Fibroblast of skin of back (primary cell): ENCODE measurements at places on chromosomes 3 and 15.

DNA sequence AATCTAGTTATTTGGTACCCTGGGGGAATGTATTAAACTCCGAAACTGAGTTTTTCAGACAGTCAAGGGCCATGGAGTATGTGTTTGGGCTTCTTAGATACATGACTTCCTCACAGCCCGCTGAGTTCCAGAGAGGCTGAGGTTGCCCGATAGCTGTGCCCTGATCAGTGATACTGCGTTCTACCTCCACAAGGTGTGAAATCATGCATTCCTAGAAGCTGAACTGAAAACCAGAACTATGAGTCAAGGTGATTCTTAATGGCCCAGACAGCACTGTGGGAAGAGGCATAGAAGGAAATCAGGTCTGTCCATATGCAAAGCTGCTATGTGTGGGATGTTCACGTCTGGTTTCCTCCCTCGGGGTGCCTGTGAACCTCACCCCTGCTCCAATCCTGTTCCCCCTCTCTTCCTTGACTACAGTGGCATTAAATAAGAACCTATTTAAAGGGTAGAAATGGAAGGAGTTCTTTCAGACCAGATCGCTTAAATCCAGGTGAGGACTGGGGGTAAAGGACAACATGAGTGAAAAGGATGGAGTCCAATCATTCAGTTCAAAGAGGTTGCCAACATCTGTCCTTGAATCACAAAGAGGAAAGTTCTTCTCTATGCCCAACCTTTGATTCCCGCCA, 74.3 kb downstream of the MYO1E start:
- DNase-seq, result no peak

GRCh38 chr3:159356606-159357005, 554.8 kb downstream of the MFSD1 start:
- no peak for DNase-seq

- no peak for DNase-seq
Measured at GRCh38 chr15:81118361-81118760, 15.7 kb upstream of the CFAP161 start.

GRCh38 chr15:70498096-70498626, 265.2 kb downstream of the UACA start:
- no peak for DNase-seq

DNA sequence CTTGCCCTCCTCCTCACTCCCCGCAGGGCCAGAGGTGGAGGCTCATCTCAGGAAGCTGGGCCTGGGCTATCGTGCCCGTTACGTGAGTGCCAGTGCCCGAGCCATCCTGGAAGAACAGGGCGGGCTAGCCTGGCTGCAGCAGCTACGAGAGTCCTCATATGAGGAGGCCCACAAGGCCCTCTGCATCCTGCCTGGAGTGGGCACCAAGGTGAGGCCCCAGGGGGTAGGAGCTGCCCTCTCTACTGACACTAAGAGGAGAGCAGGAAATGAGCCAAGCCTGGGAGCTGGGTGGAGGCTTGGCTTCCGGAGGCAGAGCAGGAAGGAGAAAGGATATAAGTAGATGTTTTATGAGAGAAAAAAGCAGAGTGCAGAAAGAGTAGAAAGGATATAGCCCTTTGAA, 4.9 kb downstream of the OGG1 start:
- no peak for DNase-seq

GRCh38 chr15:41061667-41062066, 54.4 kb downstream of the INO80 start:
- no peak for DNase-seq

DNA sequence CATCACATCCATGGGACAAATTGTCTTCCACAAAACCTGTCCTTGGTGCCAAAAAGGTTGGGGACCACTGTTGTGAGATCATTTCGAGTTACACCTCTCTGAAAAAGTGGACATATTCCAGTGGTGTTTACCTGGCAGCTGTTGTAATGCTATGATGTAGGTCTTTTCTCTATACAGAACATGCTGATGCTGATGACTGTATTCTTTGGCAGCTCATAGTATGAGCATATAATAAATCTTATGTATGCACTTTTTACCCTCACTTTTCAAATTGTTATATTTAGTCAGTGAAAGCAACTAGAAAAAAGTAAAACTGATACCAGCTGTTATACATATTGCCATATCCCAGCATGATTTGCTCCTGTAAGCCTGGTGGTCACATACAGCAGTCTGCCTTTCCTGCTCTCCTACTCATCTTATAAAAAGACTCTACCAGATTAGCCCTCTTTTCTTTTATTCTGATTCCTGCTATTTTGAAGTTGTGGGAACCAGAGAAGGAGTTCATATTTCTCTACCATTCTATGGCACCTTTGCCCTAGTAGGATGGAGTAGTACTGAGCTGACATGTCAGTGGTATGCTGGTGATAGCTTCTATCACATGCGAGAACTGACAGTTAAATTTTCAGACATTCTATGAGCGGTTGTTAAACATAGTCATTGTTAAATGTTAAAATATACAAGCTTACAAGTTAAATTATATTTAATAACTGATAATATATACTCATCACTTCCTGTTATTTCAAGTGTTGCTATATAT, 128.7 kb downstream of the FNDC3B start:
- DNase-seq, result no peak

- DNase-seq, result no peak
Measured at GRCh38 chr3:188360364-188360881, 206.5 kb downstream of the LPP start.

DNA sequence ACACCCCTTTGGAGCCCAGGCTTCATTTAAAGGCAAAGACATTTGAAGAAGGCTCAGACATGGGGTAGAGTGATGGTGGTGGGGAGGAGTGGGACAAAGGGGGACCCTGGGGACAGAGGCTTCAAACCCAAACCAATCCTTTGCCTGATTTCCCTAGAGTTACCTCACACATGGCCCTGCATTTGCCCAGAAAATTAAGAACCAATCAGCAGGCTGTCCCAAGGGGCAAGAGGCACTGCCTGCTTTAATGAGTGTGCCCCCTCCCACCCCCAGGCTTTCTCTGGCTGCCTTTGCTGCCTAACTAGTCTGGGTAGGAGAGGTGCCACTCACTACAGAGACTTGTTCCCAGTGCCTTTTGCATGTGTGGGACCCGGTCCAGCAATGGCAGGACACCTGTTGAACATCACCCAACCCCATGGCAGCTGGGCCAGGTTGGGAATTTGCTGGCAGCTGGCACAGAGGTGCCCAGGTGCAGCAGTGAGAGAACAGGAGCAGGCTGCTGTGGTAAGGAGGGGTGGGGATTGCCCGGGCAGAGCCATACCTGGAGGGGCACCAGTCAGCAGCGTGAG, 38.4 kb downstream of the CCDC33 start:
- no peak for DNase-seq

DNA sequence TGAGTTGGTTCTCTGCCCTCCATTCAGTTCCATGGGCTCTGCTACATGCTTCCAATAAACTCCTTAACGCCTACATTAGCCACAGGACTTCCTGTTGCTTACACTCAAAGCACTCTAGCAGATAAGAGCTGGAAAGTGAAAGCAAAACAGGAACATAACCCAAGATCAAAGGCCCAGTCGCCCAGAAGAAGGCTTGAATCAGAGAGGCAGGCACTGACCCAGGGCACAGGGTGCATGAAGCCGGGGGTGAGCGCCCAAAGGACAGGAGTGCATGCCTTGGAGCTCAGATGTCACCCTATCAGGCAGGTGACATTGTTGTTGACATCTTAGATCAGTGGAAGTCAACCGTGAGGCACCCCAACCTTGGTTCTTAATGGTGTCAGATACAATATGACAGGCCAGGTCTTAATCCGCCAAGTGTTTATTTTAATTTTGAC, 235.1 kb downstream of the UACA start:
- DNase-seq, result peak; percentile 31

- peak; percentile 27 for DNase-seq
Measured at GRCh38 chr15:53072077-53072476, 281.9 kb upstream of the ONECUT1 start.

GRCh38 chr15:29434280-29434679, 164.7 kb upstream of the NSMCE3 start:
- no peak for DNase-seq

DNA sequence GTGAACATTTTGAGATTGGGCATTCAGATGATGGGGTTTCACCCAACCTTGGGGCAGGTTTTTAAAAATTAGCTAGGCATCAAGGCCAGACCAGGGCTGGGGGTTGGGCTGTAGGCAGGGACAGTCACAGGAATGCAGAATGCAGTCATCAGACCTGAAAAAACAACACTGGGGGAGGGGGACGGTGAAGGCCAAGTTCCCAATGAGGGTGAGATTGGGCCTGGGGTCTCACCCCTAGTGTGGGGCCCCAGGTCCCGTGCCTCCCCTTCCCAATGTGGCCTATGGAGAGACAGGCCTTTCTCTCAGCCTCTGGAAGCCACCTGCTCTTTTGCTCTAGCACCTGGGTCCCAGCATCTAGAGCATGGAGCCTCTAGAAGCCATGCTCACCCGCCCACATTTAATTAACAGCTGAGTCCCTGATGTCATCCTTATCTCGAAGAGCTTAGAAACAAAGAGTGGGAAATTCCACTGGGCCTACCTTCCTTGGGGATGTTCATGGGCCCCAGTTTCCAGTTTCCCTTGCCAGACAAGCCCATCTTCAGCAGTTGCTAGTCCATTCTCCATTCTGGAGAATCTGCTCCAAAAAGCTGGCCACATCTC, 6.1 kb downstream of the RHO start:
- DNase-seq, result no peak
